Dermis microvascular lymphatic vessel endothelial cell (primary cell): ENCODE measurements at places on chromosomes 1 and 21.

DNA sequence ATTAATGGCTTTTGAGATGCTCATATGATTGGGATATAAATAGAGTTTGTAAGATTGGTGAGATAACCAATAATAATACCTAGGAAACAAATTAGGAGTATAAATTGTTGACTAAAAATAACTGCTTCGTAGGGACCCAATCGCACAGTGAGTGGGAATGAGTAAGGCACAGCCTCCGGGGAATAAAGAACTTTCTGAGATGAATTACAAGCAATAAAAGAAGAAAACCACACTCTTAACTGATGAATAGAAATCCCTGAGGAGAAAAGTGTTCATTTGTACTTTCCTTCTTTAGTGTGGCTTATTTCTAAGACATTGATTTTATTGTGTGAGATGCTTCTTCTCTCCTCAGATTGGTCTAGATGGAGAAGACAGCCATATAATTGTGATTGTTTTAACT is 443.4 kb upstream of the PRMT6 start:
- DNase-seq, result no peak

GRCh38 chr1:30809514-30810263 is 52.1 kb upstream of the LAPTM5 start:
- peak; percentile 44 for DNase-seq

- no peak for DNase-seq
Measured at GRCh38 chr1:110561596-110561995, 42.6 kb upstream of the KCNA10 start.

GRCh38 chr1:85090225-85090624 is 41.9 kb upstream of the MCOLN3 start:
- DNase-seq, result no peak

- DNase-seq, result no peak
Measured at GRCh38 chr1:152968248-152968647, 2.2 kb upstream of the SPRR4 start.

- no peak for DNase-seq
Measured at GRCh38 chr1:173362543-173362942, 114.6 kb upstream of the PRDX6 start.

DNA sequence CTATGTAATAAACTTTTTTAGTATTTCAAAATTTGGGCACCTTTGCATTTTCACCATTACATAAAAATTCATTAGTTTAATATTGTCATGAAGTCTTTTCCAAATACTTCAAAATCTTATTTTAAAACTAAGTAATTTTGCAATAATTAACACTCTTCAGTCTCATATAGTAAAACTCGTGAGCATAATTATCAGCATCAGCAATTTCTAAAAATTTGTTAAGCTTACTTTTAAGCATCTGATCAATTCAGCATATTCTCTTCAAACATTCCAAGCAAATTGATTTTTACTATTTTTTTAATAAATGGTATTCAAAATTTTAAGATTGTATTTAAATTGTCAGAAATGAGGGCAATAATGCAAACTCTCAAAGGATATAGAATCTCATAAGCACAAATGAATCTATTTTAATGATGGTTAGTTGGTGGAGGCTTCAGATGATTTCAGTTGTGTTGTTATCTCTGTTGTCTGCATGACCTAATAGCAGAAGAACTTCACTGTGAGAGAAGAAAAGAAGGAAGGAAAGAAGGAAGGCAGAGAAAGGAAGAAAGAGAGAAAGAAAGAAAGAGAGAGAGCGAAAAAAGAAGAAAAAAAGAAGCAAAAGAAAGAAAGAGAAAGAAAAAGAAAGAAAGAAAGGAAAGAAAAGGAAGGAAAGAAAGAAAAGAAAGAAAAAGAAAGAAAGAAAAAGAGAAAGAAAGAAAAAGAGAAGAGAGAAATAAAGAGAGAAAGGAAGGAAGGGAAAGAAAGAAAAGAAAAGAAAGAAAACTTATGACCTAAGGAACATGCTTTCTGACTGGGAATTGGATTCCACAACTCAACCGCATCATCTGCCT is 860.5 kb downstream of the NCAM2 start:
- no peak for DNase-seq

DNA sequence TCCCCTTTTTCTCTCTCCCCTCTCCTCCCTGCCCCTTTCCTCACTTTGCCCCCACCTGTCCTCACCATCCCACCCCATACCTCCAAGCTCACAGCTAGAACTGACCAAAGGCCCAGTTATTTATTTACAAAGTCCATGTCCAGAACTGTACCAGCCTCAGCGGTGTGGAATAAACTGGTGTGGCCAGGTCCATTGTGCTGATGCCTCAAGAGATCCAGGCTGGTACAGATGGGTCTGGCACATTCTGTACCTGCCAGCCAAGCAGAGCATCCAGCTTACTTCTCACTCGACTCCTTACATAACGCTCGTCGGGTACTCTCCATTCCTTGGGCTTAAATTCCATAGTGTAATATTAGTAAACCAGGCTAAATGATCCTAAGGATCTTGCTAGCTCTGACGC is 11.8 kb downstream of the PDZK1IP1 start:
- no peak for DNase-seq

- DNase-seq, result no peak
Measured at GRCh38 chr1:20602851-20603450, 14.1 kb downstream of the CDA start.
